ENCODE measurements at places on chromosomes 2 and 18.

DNA sequence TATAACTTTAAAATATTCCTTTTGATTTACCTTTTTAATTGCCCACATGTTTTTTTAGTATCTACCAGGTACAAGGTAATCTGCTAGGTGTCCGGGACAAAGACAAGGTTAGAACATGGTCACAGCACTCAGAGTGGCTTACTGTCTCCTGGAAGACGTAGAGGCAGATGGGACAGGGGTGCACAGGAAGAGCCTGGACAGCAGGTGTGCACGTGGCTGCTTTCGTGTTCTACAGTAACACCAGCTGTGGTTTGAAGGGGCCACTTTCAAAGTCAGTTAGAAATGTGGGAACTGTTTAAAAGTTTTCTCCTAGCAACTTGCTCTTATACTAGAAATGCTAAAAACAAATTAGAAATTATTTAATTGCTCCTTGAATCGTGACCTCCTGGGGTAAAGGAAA lies 102.9 kb upstream of the ALPP start:
- no peak for DNase-seq

GRCh38 chr2:46937471-46937901 lies 21.9 kb upstream of the MCFD2 start:
- no peak for DNase-seq

DNA sequence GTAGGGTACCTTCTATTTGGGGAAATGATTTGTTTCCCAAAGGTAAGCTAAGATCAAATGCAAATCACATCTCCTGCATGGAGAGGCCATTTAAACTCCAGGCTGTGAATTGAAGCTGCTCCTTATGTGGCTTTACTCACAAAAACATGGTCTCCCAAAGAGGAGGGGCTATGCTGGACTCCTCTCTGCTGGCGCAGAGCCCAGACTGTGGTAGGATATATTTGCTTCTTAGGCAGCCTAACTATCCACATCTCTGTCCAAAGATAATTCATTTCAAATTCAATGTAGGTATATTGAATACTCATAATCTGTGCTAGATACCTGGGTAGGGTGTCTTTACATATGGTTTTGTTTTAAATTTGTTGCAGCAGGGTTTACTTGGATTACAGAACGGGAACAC lies 358.5 kb downstream of the ALK start:
- DNase-seq: no peak

DNA sequence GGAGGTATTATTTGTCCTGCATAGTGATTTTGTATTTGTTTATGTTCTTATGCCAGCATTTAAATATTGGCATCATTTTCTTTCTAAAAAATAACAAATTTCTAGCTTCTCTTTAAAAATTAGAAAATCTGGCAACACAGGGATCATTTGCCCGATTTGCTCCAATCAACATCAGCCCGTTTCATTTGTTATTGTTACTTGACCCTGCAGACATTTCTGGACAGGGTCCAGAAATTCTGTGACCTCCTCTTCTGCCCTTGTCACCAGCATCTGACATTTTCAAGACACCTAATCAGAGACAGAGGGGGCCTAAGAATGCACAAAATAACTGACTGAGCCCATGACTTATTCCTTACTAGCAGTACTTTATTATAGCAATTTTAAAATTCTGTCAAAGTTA lies 253.3 kb downstream of the MREG start:
- DNase-seq: no peak

DNA sequence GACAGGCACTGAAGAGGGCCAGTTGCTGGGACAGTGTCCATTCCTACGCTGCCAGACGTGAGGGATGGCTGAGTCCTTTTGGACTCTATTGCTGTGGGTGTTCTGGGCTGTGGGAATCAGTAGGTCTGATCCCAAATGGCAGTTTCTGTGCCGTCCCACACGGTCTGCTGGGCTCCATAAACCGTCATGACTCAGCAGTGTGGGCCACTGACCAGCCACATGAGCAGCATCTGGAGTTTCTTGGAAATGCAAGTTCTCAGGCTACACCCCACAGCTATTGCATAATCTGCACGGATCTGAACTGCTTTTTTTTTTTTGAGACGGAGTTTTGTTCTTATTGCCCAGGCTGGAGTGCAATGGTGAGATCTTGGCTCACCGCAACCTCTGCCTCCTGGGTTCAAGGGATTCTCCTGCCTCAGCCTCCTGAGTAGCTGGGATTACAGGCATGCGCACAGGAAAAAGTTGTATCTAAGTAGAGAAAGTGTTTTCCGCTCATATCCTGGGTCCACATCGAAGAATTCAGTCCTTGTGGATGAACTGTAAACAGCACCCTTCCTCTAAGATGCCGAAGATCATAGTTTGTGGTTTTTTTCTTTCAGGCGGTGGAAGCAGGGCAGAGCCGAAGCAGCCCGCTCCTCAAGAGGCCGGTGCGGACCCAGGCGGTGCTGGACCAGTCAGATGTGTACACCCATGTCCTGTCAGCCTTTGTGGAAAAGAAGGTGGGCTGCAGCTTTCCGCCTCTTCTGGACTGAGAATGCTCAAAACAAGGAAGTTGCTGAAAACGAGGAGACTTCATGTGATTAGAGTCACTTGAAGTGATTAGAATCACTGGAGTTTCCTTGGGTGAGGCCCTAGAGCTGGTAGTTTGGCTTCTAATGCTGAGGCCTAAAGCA lies 25.5 kb downstream of the RMC1 start:
- peak; percentile 83 for DNase-seq

- no peak for DNase-seq
These were observed 8.3 kb upstream of the KLHL30 start for GRCh38 chr2:238130111-238130695.

DNA sequence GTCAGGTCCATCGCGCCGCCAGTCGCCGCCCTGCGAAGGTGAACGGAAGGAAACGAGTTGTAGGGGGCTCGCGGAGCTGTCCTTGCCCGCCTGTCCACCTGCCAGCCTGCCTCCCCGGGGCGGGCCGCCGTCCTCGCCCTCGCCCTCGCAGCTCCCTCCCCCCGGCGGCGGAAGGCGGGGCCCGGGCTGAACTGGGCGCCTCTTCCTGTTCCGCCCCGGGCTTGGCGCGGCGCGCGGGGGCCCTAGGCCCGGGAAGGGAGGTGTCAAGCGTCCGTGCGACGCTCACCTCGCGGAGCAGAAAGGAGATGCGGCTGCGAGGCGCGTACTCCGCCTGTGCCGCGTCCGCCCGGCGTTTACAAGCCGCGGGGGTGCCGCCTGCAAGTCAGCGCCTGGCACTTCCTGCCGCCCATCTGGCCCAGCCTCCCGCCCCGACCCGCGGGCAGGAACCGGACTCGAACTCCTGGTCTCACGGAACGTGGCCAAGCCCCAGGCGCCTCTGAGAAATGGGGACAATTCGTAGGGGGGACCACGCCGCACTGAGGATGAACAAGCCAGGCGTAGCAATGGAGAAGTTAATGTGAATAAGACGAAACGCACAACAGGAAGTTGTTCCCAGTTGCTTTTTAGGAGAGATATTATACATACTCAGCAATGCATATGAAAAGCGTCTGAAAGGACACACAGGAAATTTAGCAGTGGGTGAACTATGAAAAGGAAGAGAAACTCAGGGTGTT lies at the start of gene CNPPD1:
TSS of gene CNPPD1 (minus strand) at position 108 of the 734 bp plus-strand sequence. CDS start at position 11, 97 bp downstream.
- DNase-seq: peak; percentile 69

GRCh38 chr2:14565666-14566065 lies 66.9 kb upstream of the LRATD1 start:
- DNase-seq: no peak

- DNase-seq: no peak
These were observed 84.8 kb upstream of the TTN start for GRCh38 chr2:178891959-178892485.

- DNase-seq: no peak
These were observed 25.9 kb upstream of the GCC2 start for GRCh38 chr2:108423067-108423466.

DNA sequence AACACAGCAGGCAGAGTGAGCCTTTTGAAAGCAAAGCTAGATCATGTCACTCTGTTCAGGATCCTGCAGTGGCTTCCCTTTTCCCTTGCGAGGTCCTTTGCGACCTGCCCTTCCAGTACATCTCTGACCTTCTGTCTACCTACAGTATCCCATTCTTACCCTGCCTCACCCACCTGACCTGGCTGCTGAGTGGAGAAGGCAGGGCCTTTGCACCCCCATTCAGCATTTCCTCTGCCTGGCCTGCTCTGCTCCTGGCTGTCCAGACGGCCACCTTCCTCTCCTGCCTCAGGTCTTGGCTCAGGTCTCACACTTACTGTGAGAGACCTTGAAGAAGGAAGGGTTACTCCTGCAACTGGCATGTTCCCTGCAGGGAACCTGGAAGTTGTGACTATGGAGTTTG lies 77.4 kb downstream of the MAPRE2 start:
- DNase-seq: no peak

DNA sequence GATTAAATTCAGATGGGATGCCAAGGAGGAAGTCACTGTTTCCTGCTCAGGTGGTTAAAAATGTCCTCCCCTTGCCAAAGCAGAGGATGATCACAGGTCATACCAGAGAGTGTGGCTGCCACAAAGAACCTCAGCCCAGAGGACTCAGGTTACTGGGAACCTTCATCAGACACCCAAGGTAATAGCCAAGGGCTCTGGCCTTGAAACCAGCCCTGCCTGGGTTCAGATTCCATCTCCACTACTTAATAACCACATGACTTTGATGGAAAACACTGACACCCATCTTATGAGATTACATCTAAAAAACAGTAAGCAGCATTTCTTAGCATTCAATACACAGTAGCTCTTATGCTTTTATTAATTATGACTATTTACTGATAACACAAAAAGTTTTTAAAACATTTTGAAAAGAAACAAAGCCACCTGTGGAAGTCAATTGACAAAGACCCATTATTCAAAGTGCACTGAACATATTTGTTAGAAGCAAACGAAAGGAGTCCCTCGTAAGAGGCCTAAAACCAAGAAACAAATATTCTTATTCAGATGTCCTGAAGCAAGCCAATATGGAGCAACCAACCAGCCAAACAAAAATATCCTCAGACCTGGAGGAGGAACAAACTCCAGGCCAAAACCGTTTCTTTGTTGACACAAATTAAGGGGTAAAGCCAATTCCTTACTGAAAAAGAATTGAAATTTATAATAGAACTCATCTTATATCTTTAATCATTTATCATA lies 241.5 kb downstream of the RNF152 start:
- DNase-seq: no peak

GRCh38 chr2:214130114-214130513 lies 280.7 kb upstream of the VWC2L start:
- DNase-seq: no peak

DNA sequence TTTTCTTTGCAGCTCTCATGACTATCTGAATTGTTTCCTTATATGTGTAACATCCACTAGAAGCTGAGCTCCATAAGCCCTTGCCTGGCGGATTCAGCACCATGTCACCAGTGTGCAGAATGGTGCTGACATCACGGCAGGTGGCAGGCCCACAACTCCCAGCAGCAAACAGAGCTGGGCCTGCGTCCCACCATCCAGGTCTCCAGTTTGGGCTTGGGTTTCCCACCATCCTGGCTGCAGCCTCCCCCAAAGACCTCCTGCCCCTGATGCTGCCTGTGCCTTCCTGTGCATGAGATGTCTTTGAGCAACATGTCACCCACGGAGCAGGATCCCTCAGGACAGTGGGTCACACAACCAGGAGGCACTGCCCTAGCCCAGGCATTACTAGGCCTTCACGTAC lies 113.1 kb downstream of the TNS1 start:
- DNase-seq: no peak

GRCh38 chr2:208820014-208820688 lies 413.6 kb downstream of the PTH2R start:
- no peak for DNase-seq

GRCh38 chr18:9410515-9410914 lies 64.8 kb upstream of the RALBP1 start:
- DNase-seq: no peak

- peak; percentile 56 for DNase-seq
These were observed at the start of gene SOCS6 for GRCh38 chr18:70288851-70289328. Gene SOCS6 (plus strand): TSS chr18:70289045. CDS start chr18:70324669, 35,624 bp downstream.

DNA sequence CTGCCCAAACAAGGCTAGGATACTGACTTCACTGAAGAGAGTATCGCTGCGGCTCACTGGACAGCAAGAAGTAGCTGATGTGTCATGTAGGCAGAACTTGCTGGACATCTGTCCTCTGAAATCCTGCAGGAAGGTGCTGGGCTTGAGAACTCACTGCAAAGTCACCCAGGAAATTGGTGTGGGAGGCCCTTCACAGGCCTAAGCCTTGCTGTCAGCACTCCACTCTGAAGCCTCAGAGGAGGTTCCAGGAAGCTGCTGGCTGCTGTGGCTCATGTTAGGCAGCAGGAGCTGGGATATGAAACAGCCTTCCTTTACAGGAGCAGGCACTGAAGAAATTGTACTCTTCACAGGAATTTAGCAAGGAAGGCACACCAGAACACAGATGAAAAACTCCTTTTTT lies 88.3 kb upstream of the CCDC68 start:
- peak; percentile 7 for DNase-seq

- DNase-seq: no peak
These were observed 46.9 kb downstream of the PLEKHB2 start for GRCh38 chr2:131152074-131152473.

DNA sequence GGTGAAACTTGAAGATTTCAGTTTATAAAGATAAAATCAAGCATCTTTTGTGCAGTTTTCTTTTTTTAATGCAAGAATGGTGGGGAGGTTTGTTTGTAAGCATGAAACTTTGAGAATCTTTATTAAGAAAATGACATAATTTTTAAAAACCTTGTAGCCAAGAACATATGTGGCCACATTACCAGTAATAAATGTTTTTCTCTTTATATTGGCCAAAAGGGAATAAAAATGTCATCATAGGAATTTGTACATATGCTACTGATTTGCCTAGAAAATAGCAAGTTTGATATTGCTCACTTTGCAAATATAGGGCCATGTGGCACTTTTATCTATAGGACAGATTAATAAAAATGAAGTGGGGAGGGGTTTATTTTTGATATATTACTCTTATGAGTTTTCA lies 25.6 kb downstream of the METTL21A start:
- no peak for DNase-seq

DNA sequence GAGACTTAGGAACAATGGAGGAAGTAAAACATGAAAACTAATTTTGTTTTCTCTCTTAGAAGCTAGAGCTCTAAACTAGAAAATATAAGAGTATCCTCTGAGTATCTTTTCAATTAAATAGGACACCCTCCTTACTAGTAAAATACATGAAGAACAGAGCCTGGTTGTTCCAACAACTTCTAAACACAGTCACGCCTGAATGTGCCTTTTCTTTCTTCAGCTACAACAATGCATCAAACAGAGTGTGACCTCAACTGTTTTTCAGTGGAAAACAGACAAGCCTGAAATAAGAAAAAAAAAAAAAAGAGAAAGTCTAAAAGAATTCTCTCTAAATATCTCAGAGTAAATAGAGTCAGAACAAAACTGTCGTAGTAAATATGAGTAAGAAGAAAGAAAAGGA lies 928.8 kb downstream of the CNTNAP5 start:
- DNase-seq: no peak

- no peak for DNase-seq
These were observed 445.8 kb upstream of the RAB12 start for GRCh38 chr18:8163286-8163959.

DNA sequence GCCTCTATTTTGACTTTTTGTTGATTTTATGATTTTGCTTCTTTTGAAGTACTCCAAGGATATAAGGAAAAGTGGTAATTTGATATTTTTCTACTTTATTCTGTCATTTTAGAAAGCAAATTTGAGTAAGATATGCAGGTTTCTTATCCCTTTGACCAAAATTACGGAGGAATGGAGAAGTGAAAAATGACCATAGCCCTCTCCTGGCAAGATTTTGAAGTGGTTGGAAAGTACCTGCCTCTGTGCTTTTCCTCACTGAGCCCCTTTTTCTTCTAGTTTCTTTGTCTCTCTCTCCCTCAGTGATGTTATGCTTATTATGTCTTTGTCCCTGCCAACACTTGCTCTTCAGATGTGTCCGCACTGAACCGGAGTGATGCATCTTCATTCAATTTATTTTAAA lies 898.1 kb downstream of the EPHA4 start:
- no peak for DNase-seq

GRCh38 chr2:164084066-164084465 lies 348.3 kb upstream of the FIGN start:
- no peak for DNase-seq

Data from fibroblast of the aortic adventitia (primary cell).